ENCODE measurements at places on chromosomes 3 and 15. TPM values are rescaled to one million over a fixed set of nuclear protein-coding genes. Genes with fewer than 3 reads are reported as not detected.

The KCNMB2 gene
- total RNA-seq: not detected

The SPATA12 gene
- total RNA-seq: not detected

The C15orf61 gene
- total RNA-seq: 2.8 TPM

The SLC2A2 gene
- not detected for total RNA-seq

The TM4SF1 gene
- total RNA-seq: 125 TPM

The REC114 gene
- total RNA-seq: not detected

The ATP11B gene
- 118 TPM for total RNA-seq

The PAK6 gene
- total RNA-seq: 25.3 TPM

The GOLGA6B gene
- not detected for total RNA-seq

The NR1I2 gene
- not detected for total RNA-seq

The OIP5 gene
- total RNA-seq: 6.4 TPM

GRCh38 chr3:64426551-64426950 is 201.3 kb upstream of the PRICKLE2 start:
- ATAC-seq: peak; percentile 51

GRCh38 chr3:115681736-115682135 is 58.4 kb downstream of the GAP43 start:
- no peak for ATAC-seq

GRCh38 chr3:33758864-33759263 is 39.6 kb upstream of the PDCD6IP start:
- ATAC-seq: peak; percentile 36

DNA sequence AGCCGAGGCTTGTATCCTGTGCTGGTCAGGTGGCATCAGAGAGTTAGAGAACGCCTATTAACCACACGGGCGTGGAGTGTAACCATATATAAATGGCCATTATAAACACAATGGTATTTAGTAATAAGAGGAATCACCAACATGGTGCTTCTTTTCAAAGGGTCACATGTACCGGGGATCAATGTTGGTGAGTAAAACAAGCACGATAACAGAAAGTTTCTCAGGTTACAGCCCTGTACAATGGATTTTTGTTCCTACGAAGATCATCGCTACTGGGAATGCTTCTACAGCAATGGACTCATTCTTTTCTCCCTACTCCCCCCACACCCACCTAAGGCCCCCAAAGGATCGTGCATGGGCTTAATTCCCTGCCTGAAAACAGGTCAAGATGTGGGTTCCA is 42.5 kb downstream of the MEIS2 start:
- ATAC-seq: no peak

GRCh38 chr15:41961001-41961518 is 11.3 kb downstream of the EHD4 start:
- no peak for ATAC-seq

- no peak for ATAC-seq
These were observed 430.7 kb upstream of the CBLB start for GRCh38 chr3:106299300-106300098.

GRCh38 chr3:34131091-34131490 is 332.7 kb downstream of the PDCD6IP start:
- ATAC-seq: no peak

GRCh38 chr3:170555329-170555728 is 30.5 kb downstream of the SLC7A14 start:
- ATAC-seq: no peak

- ATAC-seq: no peak
These were observed 4.2 kb downstream of the SEC62 start for GRCh38 chr3:169970847-169971246.

- ATAC-seq: no peak
These were observed 93.1 kb upstream of the KBTBD8 start for GRCh38 chr3:66904831-66905493.

DNA sequence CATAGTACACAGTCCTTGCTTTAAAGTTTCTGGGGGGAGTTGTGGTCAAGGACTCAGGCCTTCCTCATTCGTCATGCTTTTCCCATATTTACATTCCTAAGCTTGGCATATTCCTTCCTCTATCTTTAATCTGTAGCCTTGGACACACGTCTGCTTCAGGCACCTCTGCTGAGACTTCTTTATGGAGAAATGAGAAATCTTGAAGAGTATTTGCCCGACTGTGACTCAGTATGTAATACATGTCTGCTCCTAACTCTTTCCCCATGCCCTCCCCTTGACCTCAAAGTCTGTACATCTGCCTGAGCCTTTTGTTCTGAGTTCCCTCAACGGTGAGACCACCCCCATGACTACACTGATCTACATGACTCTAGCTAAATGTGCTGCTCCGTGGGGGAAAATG is 246.1 kb downstream of the SI start:
- no peak for ATAC-seq

GRCh38 chr3:115859002-115859807 is 235.9 kb downstream of the GAP43 start:
- no peak for ATAC-seq

DNA sequence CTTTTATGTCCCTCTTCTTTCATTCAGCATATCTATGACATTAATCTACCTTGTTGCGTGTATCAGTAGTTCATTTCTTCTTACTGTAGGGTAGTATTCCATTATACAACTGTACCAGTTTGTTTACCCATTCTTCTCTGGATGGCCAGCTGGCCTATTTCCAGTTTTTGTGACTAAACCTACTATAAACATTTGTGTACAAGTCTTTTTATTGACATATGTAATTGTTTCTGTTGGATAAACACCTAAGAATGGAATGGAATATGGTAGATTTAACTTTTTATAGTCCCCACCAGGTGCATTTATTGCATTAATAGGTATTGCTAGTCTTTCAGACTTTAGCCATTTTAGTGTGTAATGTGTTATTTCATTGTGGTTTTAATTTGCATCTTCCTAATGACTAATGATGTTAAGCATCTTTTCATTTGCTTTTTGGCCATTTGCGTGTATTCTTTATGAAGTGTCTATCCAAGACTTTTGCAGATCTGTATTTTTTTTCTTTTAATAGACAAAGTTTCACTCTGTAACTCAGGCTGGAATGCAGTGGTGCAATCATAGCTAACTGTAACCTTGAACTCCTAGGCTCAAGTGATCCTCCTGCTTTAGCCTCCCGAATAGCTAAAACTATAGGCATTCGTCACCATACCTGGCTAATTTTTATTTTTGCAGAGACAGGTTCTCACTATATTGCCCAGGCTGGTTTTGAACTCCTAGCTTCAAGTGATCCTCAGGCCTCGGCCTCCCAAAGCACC is 41.9 kb upstream of the XRN1 start:
- ATAC-seq: no peak

DNA sequence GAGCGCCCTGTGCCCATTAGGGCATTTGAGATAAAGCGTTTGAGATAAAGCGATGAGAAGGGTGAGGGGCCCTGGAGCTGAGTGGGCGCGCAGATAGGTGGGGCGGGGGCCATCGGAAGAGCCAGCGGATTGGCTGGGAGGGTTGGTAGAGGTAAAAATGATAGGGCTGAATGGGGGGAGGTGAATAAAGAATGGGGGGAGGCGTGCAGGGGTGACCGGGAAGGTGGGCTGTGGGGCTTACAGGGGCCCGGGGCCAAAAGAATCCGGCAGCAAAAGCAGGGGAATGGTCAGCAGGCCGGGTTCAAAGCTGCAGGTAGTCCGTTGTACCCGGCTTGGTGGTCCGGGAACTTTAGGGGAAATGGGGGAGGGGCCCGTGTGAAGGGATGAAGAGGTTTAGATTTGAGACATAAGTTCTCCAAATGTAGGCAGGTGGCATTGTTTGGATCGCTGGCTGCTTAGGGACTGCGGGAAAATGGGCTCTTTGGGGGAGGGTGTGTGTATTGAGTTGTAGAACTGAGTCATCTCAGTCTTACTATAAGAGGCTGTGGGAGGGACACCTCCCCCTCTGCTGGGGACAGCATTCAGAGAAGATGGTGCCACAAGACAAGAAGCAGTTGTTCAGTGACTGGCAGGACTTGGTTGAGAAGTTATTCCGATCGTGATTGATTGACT is 610 bp downstream of the ARID3B start:
- ATAC-seq: peak; percentile 36

- no peak for ATAC-seq
These were observed 76.5 kb upstream of the BCL6 start for GRCh38 chr3:187821616-187822317.

DNA sequence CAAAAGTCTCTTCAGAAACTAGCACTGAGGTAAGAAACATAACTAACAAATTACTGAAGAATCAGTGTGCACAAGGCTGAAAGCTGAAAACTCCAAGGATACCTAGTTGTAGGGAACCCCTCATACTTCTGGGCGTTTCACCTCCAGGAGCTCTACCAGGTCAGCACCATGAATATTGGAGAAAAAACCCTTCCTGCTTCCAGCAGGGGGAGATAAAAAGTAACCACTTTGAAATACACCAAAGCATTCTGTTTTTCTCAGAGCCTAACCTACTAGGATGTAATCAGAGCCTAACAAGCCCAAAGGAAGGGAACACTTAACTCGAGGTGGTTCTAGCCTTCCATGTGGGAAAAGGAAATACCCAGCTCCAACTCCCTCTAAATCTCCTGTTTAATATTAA is 175.8 kb upstream of the MME start:
- ATAC-seq: no peak

GRCh38 chr15:44584162-44584749 is 47.3 kb downstream of the EIF3J start:
- ATAC-seq: peak; percentile 87

GRCh38 chr3:42367903-42368302 is 42.5 kb downstream of the LYZL4 start:
- ATAC-seq: no peak

DNA sequence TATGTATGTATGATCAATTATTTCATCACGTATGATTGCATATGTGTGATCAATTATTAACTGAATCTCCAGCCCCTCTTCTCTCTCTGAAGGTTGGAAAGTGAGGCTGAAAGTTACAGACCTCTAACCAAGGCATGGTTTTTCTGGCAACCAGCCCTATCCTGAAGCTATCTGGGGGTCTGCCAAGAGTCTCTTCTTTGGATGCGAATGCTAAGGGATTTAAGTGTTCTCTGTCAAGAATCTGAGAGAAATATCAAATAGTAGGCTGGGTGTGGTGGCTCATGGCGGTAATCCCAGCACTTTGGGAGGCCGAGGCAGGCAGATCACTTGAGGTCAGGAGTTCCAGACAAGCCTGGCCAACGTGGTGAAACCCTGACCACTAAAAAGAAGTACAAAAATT is 8.1 kb downstream of the NKTR start:
- ATAC-seq: no peak

- ATAC-seq: peak; percentile 85
These were observed 4.9 kb downstream of the HDAC11 start for GRCh38 chr3:13484851-13485590.

DNA sequence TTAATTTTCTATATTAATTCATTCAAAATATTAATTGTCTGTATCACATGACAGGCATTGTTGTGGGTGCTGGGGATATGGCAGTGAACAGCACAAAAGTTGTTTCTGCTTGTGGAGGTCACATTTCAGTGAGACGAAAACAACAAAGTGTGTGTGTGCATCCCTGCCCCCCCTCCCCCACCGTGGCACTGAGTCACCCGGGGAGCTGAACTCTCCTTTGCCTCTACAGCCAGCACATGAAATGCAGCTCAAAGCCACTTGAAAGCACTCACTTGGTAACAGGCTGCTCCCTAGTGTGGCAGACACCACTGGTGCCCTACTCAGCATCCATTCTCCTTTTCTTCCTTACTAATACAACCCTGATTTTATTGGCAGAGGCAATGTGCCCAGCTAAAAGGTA is 16.9 kb upstream of the SCAMP5 start:
- no peak for ATAC-seq

DNA sequence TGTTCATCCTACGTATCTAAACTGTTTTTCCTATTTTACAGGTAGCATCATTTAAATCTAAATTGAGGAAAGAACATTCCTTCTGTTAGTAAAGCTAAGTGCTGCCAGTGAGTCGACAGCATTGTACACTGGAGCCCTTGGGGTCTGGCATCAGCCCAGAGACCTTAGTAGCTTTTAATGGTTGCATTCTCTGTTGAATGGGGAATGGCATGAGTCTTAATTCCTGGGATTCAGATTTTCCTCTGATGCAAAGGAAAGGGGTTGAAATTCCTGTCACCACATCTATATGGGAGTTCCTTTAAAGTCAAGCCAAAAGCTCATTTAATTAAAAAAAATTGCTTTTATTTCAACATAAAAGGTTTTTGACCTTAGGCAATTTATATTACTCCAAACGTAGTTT is 148.4 kb upstream of the GBE1 start:
- ATAC-seq: no peak

DNA sequence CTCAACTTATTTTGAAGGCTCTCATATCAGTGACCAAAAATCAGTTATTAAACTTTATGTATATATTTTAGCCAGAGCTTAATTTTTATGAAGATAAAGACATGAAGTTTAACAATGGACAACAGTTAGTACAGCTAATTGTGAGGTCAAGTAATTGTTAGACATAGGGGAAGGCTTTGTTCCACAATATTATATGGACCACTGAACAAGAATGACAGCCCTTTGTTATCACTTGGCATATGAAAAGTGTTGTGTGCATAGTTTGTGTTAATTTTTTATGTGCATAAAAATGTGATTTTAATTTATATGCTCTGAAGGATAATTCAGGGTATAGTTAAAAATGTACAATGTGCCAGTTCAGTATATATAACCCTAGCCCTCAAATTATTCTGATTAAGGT is 12.0 kb downstream of the DNAJC19 start:
- no peak for ATAC-seq

DNA sequence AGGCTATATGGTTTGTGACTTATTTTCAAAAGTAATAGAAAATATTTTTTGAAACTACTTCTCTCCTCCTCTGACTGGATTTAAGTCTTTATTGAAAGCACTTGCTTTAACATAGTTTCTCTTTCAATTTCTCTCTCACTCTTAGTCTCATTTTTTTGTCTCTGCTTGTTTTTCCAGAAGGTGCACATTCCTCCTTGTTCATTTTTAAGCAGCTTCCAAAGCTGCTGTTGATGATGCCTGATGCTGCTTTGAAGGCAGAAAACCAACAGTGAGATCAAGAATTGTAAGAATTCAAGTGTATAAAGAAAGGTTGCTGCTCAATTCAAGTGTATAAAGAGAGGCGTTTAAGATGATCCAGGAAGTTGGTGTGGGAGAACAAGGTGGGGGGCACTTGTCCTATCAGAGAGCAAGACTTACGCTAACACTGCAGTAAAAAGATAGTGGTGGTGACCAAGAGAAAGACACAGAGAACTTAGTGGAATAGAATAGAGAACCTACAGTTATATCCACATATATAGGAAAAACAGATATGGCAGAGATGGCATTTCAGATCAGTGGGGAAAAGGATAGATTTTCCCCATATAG is 12.1 kb downstream of the NR2C2 start:
- ATAC-seq: no peak
